ENCODE measurements at places on chromosomes 13 and 19.

DNA sequence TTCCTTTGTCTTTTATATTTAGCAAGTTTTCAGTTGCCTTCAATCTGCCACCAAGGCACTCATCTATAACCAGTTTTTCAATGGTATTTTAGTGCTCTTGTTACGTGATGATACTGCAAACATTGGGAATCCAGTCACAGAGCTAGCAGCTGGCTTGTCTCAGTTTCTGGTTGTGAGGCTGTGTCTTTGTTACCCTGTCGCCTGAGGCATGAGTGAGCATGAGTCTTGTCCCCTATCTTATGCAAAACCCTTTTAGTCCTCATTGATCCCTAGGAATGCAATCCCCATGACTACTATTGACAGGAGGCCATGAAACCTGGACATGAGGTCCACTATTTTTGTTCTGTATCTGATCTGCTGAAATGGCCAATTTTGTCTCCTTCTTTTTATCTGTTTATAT is 391.0 kb downstream of the LMO7 start:
- DNase-seq = no peak

DNA sequence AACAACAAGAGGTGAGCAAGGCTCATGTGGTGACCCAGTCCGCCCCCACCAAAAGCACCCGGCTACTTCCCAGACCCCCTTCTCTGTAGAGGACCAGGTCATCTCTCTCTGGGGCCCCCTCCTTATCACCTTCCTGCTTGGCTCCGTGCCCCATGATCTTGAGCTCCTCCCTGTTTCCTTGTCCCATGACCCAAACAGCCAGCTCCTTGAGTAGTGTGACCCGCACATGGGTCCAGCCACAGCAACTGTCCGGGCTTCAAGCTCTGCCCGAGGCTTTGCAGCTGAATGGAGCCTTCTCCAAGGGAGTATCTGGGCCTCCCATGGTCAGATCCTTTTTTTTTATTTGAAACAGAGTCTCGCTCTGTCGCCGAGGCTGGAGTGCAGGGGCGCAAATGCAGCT is 61.8 kb downstream of the MYO9B start:
- no peak for DNase-seq

DNA sequence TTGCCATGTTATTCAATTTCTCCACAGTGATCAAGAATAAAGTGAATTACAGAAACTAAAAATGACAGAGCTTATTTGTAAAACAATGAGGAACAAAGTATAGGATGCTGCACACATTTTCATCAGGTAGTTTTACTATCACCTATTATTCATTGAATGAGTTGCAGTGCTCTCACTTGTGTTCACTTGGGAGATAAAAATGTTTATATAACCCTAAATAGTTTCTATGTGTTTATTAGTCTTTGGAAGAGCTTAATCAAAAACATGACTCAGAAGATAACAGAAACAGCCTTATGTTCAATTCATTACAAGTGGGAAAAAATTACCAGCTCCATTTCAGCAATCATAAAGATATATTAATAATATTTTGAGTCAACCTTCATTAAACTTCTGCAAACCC is 796.2 kb downstream of the SLITRK1 start:
- DNase-seq = no peak

DNA sequence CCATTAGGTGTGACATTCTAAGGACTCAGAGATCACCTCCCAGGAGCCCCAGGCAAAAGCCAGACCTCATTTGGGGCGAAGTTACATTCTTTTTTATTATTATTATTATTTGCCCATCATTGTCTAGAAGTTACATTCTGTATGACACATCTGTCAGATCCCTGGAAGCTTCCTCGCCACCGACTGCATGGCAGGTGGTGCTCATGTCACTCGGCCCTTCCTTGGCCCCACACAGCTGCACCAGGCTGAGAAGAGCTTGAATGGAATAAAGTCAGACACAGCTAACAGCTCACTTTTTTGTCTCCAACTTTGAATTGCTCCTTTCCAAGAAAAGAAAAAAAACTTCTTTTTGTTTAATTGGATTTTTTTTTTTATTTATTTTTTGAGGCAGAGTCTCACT is 41.4 kb upstream of the LDLR start:
- DNase-seq = no peak

DNA sequence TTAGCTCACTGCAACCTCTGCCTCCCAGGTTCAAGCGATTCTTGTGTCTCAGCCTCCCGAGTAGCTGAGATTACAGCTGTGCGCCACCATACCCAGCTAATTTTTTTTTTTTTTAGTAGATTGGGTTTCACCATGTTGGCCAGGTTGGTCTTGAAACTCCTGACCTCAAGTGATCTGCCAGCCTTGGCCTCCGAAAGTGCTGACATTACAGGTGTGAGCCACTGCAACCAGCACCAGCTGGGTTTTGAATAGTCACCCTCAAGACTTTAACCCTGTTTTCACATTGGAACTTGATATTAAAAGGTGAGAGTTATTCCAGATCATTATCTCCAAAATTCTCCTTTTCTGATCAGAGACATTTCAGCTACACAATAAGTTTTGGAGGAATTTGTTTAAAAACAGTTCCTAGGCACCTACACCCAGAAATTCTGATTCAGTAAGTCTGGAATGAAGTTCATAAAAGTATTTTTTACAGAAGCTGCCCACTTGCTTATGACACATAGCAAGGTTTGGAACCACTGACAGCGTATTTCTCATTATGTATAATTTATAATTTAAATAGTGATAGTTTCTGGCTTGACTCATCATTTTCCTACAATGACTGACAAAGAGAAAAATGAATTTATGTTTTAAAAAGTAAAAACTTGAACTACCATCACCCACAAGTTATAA is 417.3 kb downstream of the DIAPH3 start:
- peak; percentile 42 for DNase-seq

GRCh38 chr19:15452111-15453047 is 2.6 kb upstream of the WIZ start:
- peak; percentile 35 for DNase-seq

DNA sequence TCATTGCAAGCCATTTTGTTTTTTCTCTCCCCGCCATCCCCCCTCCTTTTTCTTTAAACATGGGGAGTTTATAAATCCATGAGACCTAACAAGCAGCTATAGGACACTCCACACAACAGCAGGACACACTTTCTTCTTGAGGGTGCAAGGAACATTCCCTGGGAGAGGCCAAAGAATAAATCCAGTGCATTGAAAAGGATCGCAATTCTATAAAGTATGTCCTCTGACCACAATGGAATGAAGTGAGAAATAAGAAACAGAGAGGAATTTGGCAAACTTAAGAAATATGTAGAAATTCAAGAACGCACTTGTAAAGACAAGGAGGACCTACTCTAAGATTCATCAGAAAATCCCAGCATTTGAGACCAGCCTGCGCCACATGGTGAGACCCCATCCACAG is 11.9 kb downstream of the KLF2 start:
- no peak for DNase-seq

- no peak for DNase-seq
Measured at GRCh38 chr19:11674067-11674492, 64.7 kb downstream of the ZNF823 start.

DNA sequence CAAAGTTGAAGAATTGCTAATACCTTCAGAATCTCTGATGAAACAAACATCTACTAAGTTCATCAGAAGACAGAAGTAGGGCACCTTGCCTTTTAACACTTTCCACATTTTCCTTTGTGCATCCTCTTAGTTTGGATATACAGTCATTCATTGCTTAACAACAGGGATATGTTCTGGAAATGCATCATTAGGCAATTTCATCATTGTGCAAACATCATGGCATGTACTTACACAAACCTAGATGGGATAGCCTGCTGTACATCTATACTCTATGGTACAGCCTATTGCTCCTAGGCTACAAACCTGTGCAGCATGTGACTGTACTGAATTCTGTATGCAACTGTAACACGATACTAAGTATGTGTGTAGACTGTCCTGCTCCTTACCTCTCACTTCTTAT is 169.8 kb downstream of the SUCLA2 start:
- no peak for DNase-seq

DNA sequence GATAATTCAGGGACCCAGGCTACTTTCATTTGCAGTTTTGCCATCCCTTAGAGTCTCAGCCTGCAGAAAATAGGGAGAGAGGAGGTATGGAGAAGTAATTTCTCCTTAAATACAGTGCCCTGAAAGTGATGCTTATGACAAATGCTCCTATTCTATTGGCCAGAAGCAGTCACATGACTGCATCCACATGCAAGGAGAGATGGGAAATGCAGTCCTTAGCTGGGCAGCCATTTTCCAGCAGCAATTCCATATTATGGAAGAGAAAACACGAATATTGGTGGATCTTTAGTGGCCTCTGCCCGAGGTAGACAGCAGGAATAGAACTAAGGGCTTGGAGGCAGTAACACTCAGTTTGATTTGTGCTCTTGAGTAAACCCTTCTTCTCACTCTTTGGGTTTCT is 39.4 kb downstream of the VAV1 start:
- peak; percentile 7 for DNase-seq

GRCh38 chr13:73288596-73288995 is 229.8 kb downstream of the KLF5 start:
- DNase-seq = no peak

GRCh38 chr19:8688930-8689329 is 9.7 kb downstream of the ACTL9 start:
- no peak for DNase-seq

DNA sequence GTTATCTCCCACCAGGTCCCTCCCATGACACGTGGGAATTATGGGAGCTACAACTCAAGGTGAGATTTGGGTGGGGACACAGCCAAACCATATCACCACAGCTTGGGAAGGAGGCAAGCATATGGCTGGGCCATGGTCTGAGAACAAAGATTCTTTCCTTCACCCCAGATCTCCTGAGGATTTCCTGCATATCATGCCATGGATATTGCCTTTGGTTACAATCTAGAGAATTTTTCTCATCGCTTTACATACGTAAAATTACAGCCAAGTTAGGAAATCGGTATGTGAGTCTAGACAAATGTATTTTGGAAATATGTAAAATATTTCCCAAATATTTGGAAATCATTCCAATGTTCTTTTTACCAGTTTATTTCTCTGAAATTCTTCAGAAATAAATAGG is 398.3 kb downstream of the RFC3 start:
- DNase-seq = no peak

DNA sequence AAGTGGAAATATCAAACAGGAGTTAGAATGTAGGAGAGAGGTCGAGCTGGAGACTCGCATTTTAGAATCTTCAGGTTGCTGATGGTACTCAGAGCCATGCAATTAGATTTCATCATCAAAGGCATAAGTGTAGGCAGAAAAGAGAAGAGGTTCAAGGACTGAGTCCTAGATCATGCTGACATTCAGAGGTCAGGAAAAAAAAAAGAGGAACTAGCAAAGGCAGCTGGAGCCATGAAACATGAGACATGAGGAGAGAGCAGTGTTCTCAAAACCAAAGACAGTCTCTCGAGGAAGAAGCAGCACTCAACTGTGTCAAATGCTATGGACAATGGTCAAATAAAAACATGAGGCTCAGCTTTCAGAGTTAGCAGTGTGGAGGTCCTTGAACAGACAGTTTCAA is 12.4 kb upstream of the TPP2 start:
- no peak for DNase-seq

- DNase-seq = no peak
Measured at GRCh38 chr13:46178821-46179220, 3.2 kb downstream of the LCP1 start.

DNA sequence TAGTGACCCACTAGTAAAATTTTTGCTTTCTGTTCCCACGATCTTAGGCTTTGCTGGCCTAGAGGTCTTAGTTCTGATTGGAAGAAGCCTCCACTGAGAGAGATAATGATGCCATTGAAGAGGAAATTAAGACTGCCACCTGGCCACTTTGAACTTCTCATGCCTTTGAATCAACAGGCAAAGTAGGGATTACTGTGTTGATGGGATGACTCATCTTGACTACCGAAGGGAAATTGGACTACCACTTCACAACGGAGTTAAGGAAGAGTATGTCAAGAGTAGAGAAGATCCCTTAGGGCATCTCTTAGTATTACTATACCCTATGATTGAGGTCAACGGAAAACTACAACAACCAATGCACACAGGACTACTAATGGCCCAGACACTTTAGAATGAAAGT is 12.7 kb upstream of the FREM2 start:
- no peak for DNase-seq

GRCh38 chr19:18793144-18794028 is 2.3 kb upstream of the COMP start:
- no peak for DNase-seq

GRCh38 chr19:18611327-18612050 is 1.2 kb upstream of the TMEM59L start:
- no peak for DNase-seq

- DNase-seq = no peak
Measured at GRCh38 chr13:112977091-112977490, 8.1 kb downstream of the MCF2L start.

- DNase-seq = peak; percentile 100
Measured at GRCh38 chr13:110869805-110870706, 44.8 kb downstream of the ANKRD10 start.

- peak; percentile 23 for DNase-seq
Measured at GRCh38 chr13:97600458-97601075, 166.6 kb downstream of the RAP2A start.

DNA sequence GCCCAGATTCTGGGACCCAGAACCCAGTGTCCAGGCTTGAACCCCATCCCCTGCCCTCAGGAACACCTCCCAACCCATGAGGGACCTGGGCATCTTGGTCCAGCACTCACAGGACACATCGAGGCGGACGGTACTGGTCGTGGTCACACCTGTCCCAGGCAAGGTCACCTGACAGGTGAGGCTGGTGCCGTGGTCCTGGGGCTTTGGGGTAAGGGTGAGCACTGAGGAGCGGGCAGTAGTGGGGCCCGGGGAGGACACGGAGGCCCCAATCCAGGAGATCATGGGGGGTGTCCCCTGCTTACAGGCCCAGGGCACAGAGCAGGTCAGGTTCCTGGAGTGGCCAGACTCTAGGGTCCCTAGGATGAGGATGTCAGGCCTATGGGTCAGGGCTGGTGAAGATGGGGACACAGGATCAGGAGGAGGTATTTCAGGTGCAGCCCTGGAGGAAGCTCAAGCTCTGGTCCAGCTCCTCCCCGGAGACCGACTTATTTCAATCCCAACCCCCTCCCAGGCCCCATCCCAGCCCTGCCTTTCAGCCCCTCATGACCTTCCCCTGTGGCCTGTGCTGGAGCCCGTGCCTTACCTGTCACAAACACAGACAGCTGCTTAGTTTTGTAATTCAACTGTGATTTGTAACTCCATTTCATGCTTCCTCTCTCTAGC is 772 bp downstream of the SIGLEC8 start:
- DNase-seq = no peak

Data from GM04504 (cell line).